HTR-8/SVneo (cell line): ENCODE measurements at places on chromosomes 6 and 20.

DNA sequence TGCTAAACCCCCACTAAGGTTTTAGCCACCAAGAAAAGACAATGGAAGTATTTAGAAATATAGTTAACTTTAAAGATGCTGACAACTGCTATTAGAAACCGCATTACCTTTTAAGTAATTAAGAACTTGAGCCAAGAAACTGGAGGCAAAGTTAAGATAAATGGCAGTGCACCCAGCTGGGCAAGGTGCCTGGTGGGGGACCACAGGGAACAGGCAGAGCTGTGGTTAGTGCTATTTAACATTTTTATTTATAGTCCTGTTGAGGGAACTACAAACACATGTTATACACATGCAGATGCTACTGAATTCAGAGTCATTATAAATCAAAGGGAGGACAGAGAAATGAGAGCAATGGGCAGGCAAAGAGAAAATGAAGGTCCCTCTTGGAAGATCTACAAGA is 447.9 kb downstream of the TFAP2B start:
- DNase-seq, result no peak

GRCh38 chr20:33842346-33842745 is 31.2 kb downstream of the CHMP4B start:
- DNase-seq, result no peak

GRCh38 chr20:50541606-50542041 is 31.4 kb downstream of the PTPN1 start:
- no peak for DNase-seq

DNA sequence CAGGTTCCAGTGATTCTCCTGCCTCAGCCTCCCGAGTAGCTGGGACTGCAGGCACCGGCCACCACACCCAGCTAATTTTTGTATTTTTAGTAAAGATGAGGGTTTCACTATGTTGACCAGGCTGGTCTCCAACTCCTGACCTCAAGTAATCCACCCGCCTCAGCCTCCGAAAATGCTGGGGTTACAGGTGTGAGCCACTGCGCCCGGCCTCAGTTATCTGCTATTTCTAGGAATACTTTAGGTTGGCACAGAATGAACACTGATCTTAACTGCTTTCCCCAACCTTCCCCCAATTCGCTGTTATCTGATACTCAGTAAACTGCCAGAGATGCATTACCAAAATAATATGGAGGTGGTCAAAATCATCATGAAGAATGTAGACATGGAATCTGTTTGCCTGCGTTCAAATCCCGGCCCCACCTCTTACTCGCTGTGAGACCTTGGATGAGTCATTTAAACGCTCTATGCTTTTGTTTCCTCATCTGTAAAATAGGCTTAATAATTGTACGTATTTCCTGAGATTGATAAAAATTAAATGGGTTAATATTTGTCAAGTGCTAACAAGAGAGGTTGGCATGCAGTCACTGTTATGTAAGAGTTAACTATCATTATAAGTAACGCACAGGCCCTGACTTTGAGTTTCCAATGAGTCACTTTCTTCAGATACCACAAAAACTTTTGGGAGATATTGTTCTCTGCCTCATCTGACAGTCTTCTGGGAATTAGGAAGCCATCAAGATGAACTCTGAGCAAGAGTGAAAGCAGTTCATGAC is 44.5 kb upstream of the NCOA3 start:
- DNase-seq, result no peak

DNA sequence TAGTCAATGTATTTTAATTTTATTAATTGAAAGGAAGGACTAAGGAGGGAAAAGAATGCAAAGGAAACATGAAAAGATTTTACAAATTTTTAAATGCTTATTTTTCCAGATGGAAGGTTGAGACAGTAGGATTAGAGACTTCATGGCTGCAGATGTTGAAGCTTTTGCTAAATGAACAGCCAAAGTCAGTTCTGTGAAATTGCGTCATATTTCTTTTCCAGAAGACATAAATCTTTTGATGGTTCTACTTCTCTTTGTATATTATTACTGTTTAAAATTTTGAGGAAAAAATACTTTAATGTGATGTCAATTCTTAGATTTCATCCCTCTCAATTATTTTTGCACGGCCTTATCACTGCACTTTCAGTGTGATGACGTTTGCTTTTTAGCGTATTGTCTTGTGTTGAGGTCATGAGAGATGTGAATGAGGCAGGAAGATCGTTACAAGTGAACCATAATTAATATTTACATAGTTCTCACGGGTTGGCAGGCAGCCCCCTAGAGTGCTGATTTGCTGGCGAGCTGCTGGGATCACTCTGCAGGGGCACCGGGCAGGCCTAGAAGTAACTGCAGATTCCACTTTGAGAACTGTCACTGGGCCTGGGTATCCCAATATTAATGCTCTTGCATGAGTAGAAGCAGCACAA is 158.1 kb downstream of the TBXT start:
- no peak for DNase-seq

GRCh38 chr6:168715643-168716481 is 274.9 kb downstream of the SMOC2 start:
- DNase-seq, result no peak

- no peak for DNase-seq
Observed at GRCh38 chr20:46330072-46330763, 21.9 kb upstream of the CDH22 start.

- DNase-seq, result no peak
Observed at GRCh38 chr6:147384737-147385710, 123.5 kb upstream of the SAMD5 start.

DNA sequence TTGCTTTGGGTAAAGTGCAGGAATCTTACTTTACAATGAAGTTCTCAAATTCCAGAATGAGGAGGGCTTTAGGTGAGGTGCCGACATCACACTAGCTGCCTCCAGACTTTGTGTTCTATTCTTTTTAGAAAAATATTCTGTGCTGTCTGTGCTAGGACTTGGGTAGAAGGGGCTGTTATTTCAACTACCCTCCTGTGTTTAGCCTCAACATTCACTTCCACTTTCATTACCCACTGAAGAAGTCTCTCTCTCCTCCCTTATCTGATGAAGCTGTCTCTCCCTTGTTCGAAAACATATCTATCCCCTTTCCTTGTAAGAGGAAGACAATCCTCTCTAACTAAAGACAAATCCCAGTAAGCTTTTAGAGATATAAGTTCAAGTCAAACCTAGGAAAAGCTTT is 25.0 kb upstream of the BRPF3 start:
- no peak for DNase-seq

DNA sequence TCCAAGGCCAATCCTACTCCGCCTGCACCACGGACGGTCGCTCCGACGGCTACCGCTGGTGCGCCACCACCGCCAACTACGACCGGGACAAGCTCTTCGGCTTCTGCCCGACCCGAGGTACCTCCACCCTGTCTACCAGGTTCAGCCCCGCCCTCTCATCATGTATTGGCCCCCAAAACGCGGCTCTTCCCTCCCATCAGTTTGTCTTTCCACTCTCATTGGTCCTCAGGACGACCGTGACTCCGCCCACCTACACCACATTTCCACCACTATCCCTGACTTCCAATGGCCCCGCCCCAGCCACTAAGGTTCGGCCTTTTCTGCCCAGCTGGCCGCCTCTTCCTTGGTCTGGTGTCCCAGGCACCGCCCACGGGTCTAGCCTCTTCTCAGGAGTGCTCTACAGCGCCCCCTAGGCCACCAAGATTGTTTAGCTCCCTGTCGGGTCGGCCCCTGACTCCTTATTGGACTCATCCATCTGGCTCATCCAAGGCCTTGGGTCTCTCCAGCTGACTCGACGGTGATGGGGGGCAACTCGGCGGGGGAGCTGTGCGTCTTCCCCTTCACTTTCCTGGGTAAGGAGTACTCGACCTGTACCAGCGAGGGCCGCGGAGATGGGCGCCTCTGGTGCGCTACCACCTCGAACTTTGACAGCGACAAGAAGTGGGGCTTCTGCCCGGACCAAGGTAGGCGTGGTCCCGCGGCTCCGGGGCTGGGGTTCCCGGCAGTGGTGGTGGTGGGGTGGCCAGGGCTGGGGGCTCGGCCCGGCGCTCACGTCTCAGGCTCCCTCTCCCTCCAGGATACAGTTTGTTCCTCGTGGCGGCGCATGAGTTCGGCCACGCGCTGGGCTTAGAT is 3.1 kb downstream of the MMP9 start:
- DNase-seq, result no peak
